ENCODE measurements at places on chromosomes 2 and 18.

- DNase-seq = no peak
These were observed 89.1 kb downstream of the AKAIN1 start for GRCh38 chr18:5107988-5108387.

- no peak for DNase-seq
These were observed 147.8 kb downstream of the VAPA start for GRCh38 chr18:10061566-10062140.

- DNase-seq = no peak
These were observed 9.6 kb upstream of the ADAM23 start for GRCh38 chr2:206433686-206434085.

- DNase-seq = no peak
These were observed 394.5 kb downstream of the ALK start for GRCh38 chr2:29526587-29527586.

GRCh38 chr2:8234757-8235374, 447.0 kb upstream of the ID2 start:
- no peak for DNase-seq

Data from stimulated activated CD4-positive, alpha-beta T cell treated with anti-CD3 and anti-CD28 coated beads, TNF-alpha, amount 100 ng/mL, for 48 hours (primary cell).